HL-60 (cell line): ENCODE measurements at places on chromosomes 1 and 21.

GRCh38 chr21:14911351-14911750, 153.4 kb downstream of the NRIP1 start:
- no peak for DNase-seq

DNA sequence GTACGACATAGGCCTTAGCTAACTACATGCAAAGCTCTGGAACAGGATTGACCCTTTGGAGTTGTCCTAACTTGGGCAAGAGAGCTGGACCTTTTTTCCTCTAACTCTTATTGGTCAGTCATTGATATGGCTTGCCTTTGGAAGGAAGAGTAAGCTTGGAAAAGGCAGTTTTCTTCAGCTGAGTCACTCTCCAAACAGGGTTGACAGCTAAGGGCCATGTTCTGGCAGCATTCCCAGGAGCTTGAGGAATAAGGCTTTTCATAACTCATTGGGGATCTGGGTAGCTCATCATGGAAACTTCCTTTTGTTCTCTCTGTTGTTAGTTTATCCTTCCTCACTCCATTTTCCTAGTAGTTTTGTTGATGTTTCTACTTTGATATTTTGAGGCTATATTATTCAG, 14.5 kb upstream of the ERRFI1 start:
- no peak for DNase-seq

GRCh38 chr1:211352465-211352864, 25.8 kb downstream of the TRAF5 start:
- DNase-seq = no peak

GRCh38 chr1:228093050-228093906, 9.8 kb downstream of the C1orf35 start:
- no peak for DNase-seq

- no peak for DNase-seq
Measured at GRCh38 chr1:206705191-206705590, 20.5 kb downstream of the MAPKAPK2 start.

- DNase-seq = peak; percentile 70
Measured at GRCh38 chr21:44297525-44298290, 2.1 kb upstream of the PFKL start.

- DNase-seq = no peak
Measured at GRCh38 chr1:75237316-75237715, 103.1 kb downstream of the LHX8 start.

- DNase-seq = no peak
Measured at GRCh38 chr1:45908611-45909140, 105.3 kb downstream of the MAST2 start.

GRCh38 chr1:234401658-234402057, 28.4 kb downstream of the COA6 start:
- no peak for DNase-seq

DNA sequence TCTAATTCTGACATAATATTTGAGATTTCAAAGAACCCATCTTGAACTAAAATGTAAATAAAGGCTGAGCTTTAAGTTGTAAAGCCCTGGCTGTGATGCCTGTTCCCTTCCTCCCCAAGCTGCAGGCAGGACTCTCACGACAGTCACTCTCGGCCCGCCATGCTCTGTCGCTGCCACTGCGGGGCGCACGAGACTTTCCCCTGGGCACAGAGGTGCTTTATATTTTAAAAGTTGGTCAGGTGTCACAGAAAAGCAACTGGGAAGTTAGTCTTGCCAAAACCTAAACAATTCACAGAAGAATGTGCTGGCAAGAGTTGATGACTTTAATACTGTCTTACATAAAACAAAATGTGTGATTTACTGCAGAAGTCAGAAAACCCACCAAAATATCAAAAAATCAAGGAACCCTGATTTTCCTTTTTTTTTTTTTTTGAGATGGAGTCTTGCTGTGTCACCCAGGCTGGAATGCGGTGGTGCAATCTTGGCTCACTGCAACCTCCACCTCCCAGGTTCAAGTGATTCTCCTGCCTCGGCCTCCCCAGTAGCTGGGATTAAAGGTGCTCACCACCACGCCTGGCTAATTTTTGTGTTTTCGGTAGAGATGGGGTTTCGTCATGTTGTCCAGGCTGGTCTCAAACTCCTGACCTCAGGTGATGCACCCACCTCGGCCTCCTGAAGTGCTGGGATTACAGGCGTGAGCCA, 10.7 kb downstream of the LRRC47 start:
- no peak for DNase-seq

GRCh38 chr1:13730751-13731482, 30.9 kb downstream of the PRDM2 start:
- DNase-seq = peak; percentile 74

- no peak for DNase-seq
Measured at GRCh38 chr1:205787287-205787916, 12.1 kb upstream of the RAB29 start.

DNA sequence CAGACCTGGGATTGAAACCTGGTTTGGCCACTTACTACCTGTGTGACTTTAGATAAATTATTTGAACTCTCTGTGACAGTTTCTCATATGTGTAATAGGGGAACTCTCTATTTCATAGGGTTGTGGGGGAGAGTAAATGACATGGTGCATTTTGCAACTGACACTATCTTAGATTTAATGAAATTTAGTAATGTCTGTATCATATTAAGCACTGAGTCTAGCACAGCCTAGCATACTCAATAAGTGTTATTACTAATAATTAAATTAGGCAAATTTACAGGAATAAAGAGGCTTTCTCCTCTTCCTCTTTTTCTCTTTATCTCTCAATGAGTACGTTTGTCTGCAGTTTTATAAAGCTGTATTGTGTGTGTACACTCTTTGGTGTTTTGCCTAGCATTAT, 80.2 kb upstream of the MACF1 start:
- DNase-seq = no peak

DNA sequence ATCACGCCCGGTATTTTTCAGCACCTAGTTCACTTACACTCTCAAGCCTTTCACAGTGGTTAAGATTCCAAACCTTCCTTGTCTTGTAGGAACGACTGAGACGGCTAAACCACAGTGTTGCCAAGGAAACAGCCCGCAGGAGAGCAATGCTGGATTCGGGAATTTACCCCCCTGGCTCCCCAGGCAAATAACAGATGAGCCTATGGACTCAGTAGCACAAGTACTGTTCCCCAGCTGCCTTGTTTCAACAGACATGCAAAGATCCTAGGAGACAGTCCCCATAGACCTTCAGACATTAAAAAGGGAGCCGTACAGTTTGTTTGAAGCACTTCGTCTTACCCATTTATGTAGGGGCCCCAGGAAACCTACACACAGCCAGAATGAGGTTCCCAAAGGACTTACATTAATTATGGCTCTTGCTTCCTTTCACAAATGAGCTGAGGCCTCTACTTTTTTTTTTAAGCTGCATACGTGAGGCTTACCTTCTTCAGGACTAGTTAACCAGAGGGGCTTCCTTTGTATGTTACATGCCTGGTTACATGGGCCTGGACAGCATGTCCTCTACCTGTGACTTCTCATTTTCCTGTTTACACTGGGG, 2.7 kb downstream of the SNAPIN start:
- DNase-seq = no peak

GRCh38 chr1:11784993-11785769, 20.6 kb downstream of the MTHFR start:
- peak; percentile 40 for DNase-seq

DNA sequence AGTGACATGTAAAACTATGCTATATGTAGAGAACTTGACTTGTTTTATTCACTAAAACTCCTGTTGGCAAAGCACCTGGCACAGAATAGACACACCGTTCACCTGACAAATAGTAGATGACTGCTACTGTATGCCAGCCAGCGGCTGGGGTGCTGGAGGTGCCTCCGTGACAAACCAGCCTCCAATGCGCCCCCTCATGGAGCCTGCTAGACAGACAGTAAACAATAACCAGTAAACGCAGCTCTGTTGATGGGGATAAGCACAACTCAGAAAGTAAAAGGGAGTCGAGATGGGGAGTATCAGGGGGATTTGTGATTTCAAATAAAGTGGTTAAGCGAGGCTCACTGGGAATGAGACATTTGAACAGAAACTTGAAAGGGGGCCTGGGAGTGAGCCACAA, 107.2 kb downstream of the PRDM2 start:
- no peak for DNase-seq

DNA sequence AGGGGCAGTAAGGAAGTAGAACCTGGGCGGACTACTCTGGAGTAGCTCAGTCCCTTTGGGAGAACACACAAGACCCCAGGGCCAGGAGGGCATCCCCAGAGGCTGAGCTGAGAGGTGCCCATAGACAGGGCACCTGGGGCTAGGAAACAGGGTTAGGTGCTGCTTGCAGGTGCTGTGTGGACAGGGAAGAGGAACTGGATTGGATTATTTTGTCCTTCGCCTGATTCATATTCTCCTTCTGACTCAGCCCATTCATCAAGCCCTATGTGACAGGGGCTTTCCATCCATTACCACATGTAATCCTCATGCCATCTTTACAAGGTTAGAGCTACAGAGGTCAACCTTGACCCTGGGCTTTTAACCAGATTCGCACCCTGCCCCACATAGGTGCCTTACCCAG, 183.9 kb downstream of the C1orf94 start:
- DNase-seq = no peak

- no peak for DNase-seq
Measured at GRCh38 chr1:20009212-20009611, 29.8 kb upstream of the PLA2G2A start.

GRCh38 chr1:222914861-222915632, 100.2 kb downstream of the DISP1 start:
- no peak for DNase-seq

DNA sequence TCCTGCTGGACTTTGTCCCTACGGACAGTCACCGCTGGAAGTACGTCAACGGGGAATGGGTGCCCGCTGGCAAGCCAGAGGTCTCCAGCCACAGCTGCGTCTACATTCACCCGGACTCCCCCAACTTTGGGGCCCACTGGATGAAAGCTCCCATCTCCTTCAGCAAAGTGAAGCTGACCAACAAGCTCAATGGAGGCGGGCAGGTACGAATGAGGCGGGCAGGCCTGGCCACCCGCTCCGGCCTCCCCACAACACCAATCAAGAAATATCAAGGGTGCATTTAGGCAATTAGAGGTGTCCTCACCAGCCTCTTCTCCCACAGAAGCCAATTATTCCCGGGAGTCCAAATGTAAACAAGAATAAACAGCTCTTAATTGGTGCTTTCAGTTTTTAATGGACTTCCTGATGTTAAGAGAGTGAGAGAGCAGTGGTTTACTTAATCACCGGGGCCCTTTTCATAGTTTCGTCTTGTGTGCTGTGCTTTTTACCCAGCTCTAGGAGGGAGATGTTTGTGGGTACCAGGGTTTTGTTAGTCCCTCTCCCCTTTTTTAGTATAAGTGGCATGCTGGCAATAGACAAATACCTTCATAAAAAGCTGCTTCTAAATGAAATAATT, 10.7 kb downstream of the TBX19 start:
- no peak for DNase-seq

- DNase-seq = peak; percentile 71
Measured at GRCh38 chr1:248828845-248829244, 3.1 kb upstream of the SH3BP5L start.

GRCh38 chr1:172325531-172325930, 95.0 kb upstream of the C1orf105 start:
- DNase-seq = no peak
